ENCODE measurements at places on chromosomes 12 and 14. TPM values are rescaled to one million over a fixed set of nuclear protein-coding genes. Genes with fewer than 3 reads are reported as not detected.

DUSP16 gene
- polyA plus RNA-seq: 22.7 TPM

DNA sequence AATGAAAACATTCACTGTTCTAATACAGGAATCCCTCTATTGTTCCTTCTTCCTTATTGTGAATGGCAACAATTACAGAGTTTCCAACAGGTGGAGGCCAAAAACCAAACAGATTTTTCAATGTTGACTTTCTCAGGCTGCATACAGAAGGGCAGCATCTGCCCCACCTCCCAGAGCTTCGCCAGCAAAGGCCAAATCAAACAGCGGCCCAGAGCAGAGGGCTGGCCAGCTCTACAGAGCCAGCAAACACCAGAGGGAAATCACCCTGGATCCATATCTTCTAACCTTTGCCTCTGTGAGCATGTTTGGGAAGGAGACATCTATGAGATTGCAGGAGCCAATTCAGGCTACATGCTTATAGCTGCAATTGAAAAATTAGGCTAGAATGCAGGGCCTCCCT lies 4.4 kb upstream of the CRACR2A start:
- H3K27me3 ChIP-seq: peaks cover 2% of the 10 kb centered on the region
- H3K4me1 ChIP-seq: peaks cover 15% of the 10 kb centered on the region
- H3K36me3 ChIP-seq: no peaks in the 10 kb centered on the region
- no peak for DNase-seq
- H3K4me3 ChIP-seq: no peak overlapping the region
- H3K27ac ChIP-seq: peak overlapping the region; percentile 12

TGM1 gene
- 4.9 TPM for polyA plus RNA-seq

GRCh38 chr12:126772171-126772864 lies 1494.7 kb upstream of the TMEM132C start:
- H3K27me3 ChIP-seq: no peaks in the 10 kb centered on the region
- H3K27ac ChIP-seq: no peak overlapping the region
- DNase-seq: no peak
- no peaks in the 10 kb centered on the region for H3K4me1 ChIP-seq
- no peaks in the 10 kb centered on the region for H3K36me3 ChIP-seq

MDGA2 gene
- 16.5 TPM for polyA plus RNA-seq

KRT7 gene
- 0.63 TPM for polyA plus RNA-seq

Data from spinal cord (tissue), 10 donors.